AG09309 (cell line): ENCODE measurements at places on chromosomes 11 and 22.

DNA sequence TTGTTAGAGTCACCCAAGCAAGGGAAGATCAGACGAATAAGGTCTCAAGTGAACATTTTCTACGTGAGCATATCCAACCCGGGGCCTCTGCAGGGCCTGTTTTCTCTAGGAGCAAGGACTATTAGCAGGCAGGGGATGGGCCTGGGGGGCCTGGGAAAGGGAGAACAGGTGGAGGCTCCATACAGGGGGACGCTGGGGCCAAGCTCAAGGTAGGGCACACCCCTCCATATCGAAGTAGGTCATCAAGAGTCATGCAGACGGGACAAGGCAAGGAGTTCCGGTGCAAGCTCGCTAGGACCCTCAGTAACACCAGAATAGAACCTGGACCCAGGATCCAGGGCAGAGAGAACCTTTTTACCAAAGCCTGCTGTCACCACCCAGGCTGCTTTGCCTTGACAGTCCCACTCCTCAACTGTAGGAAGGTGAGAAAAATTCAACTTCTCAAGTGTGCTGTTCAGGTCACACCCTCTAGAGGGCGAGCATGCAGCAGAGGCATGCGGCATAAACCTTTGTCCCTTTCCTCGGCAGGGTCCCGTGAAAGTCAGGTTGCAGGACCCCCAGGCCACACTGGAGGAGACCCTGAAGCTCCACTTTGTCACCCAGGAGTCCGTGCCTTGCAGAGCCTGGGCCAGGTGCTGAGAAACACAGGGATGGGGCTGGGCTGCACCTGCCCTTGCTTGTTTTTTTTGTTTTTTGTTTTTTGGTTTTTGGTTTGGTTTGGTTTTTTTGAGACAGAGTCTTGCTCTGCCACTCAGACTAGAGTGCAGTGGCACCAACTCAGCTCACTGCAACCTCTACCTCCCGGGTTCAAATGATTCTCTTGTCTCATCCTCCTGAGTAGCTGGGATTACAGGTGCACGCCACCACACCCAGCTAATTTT, 8.6 kb upstream of the APOBEC3B start:
- no peak for DNase-seq

DNA sequence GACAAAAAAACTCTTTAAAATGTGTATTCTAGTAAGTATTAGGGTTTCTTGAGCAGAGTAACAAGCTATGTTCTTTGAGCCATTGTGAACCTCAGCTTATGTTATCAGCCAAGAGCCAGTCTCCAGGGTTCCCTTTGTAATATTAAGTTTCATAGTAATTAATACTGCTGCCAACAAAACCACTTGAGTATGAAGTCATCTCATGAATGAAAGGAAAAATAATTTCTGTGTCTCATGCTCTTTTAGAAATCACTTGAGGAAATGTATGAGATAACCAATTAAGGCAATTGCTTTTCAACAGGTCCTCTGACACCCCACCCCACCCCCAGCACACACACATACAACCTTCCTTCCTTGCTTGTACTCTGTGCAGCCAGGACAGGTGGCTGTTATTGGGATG, 59.9 kb downstream of the BBOX1 start:
- DNase-seq = no peak

DNA sequence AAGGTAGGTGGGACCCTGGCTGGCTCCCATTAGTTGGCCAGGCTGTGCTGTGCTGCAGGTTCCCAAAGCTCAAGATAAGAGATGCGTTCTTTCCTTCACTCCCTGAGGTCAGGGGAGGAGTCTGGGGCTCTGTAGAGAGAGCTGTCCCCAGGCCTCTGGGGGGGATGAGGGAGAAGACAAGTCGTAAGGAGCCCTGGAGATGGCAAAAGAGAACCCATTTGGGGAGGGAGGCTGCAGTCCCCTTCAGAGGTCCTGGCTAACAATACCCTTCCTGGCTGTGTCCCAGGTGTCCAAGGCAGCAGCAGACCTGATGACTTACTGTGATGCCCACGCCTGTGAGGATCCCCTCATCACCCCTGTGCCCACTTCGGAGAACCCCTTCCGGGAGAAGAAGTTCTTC, 916 bp downstream of the GNG3 start:
- DNase-seq = no peak

- no peak for DNase-seq
Observed at GRCh38 chr11:13042873-13043342, 33.8 kb downstream of the RASSF10 start.

DNA sequence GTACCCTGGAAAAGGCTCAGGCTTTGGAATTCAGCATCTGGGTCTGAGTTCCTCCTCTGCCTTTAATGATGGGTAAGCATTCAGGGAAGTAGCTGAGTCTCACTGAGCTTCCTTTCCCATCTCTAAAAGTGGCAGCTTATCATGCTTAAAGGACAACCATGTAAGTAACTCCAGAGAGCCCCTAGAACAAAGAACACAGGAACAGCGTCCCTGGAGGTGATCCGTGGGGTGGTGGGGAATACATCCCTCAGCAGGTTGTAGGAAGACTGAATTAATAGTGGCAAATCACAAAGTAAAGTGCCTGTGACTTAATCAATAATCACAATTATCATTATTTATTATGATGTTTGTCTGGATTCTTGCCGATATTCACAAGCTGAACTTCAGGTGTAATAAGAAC, 114.7 kb upstream of the ISX start:
- no peak for DNase-seq

DNA sequence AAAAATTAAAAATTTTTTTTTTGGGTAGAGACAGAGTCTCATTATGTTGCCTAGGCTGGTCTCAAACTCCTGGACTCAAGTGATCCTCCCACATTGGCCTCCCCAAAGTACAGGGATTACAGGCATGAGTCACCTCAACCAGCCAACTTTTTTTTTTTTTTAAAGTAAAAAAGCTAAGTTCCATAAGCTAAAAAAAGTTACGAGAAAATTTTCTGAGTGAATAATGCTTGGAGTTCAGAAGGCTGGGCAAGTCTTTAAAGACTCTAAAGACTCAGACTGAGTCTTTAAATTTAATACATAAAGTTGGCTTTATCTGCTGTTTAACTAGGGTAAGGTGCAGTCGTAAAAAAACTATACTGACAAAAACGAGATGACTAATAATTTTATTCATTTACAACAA, 5.6 kb downstream of the DDX6 start:
- no peak for DNase-seq

DNA sequence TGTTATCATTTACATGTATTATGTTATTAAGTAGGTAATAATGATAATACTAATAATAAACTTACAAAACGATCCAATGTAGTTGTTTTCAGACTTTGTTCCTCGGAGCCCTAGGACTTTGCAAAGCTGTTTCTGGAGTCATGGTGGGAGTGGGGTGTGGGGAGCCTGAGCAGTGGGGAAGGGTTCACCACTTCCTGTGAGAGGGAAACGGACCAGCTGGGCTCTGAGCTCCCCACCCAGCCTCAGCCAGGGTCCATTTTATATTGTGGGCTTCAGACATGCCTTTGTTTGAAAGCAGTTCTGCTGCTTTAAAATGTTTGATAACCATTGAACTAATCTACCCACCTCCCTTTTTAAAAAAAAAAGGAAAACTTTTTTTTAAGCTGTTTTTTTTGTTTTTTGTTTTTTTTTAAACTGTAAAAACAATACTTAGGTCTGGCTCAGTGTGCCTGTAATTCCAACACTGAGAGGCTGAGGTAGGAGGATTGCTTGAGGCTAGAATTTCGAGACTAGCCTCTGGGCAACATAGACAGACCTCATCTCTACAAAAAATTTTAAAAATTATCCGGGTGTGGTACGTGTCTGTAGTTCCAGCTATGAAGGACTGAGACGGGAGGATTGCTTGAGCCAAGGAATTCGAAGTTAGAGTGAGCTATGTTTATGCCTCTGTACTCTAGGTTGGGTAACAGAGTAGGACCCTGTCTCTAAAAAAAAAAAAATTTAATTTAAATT, 7.0 kb downstream of the SERPING1 start:
- no peak for DNase-seq

GRCh38 chr11:111733016-111733415, 33.2 kb downstream of the PPP2R1B start:
- DNase-seq = peak; percentile 52

- DNase-seq = no peak
Observed at GRCh38 chr11:110858547-110858921, 146.3 kb upstream of the ARHGAP20 start.

GRCh38 chr11:1557904-1558774, 13.9 kb downstream of the DUSP8 start:
- DNase-seq = peak; percentile 25

DNA sequence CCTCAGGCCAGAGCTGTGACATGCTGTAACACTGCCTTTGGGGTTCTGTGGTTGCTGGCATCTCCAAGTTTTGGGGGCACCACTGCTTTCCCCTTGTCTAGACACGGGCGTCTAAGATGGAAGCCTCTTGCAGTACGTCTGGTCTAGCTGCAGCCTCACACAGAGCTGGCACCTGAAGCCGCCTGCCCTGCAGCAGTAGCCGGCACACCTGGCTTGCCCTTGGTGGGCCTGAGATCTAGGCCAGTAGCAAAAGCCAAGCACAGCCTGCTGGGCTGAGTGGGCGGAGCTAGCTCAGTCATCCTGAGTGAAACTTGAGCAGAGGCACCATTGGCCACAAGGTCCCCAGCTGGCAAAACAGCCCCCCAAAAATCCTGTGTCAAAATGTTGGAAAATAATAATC, 154.2 kb downstream of the DLG2 start:
- DNase-seq = no peak

- no peak for DNase-seq
Observed at GRCh38 chr11:64180891-64181290, 5.1 kb upstream of the STIP1 start.

DNA sequence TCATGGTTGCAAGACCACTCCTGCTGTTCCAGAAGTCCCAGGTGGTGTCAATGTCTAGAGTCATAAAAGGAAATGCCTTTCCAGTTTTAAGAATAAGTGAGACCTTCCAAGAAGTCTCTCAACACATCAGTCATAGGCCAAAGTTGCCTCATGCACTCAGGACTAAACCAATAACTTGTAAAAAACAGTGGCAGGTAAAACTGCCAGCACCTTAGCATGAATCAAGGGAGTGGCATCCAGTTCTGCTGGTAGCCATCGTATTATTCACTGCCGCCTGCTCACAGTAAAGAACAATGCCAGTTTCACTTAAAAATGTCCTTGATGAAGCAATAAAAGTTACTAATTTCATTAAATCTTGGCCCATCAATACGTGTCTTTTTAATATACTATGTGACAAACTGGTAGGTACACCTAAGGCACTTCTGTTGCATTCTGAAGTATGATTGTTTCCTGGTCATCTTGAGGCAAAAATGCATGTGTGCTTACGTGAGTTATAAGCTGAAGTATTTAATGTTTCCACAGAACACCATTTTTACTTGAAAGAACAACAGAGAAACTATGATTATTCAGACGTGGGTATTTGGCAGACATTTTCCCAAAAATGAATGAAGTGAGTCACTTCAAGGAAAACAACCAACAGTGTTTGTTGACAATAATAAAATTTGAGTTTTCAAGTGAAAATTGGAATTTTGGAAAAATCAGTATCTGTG, 125.2 kb upstream of the SNX19 start:
- no peak for DNase-seq

DNA sequence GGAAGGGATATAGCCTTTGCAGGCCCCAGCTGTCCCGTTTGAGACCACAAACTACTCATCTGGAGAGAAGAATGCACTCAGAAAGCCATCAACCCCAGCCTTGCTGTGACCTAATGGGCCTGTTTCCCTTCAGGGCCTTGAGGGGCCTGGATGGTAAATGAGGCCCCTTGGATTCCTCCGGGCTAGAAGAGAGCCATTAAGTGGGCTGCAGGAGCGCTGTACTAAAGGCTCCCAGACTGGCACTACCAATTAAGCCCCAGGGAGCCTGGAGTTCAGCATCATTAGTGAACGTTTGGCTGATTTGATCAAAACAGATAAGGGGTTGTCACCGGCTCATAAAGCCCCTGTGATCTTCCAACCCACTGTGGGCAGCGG, 23.0 kb downstream of the CD5 start:
- DNase-seq = no peak

- DNase-seq = no peak
Observed at GRCh38 chr11:27558401-27558800, 51.8 kb upstream of the LIN7C start.

DNA sequence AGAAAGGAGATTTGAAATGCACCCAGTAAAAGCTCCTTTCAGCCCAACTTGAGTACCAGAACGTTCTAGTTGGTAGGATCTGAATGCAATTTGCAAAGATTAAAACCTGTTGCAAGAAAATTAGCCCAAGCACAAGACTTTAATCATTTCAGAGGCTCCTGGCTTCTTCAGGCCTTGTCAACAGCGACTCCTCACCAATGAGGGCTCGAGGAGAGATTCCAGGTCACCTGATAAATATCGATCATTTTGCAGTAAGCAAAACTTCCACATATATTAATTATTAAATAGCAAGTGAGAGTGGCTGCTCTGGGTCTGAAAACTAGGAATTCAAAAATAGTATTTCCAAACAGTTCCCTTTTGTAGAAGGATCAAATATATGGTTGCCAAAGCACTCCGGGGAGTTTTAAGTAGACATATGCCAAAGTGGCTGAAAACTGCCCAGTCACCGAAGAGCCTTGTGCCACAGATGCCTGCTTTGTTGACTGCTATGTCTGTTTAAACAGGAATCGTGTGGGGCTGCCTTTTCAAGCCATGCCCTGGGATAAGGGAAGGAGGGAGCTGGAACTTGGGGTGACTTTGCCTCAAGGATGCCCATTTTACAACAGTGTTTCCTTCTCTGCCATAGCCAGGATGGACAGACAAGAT, 64.0 kb downstream of the CSNK2A3 start:
- no peak for DNase-seq

GRCh38 chr11:64340671-64341335, 799 bp downstream of the CCDC88B start:
- DNase-seq = no peak

DNA sequence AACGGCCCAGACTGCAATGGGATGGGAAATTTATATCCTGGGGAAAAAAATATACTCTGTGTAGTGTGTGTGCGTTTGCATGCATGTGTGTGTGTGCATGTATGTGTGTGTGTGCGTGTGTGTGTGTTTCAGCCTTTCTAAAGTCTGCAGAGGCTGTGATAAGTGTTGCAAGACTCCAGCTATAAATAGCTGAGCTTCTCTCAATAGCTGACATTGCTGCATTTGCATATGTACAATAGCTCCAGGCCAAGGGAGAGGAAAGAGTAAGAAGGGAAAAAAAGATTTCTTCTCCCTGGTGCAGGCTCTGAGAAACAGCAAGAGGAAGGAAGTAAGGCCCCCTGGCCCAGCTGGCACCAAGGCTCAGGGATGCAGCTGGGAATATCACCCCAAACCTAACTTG, 483.0 kb downstream of the MN1 start:
- DNase-seq = peak; percentile 87
